ENCODE measurements at places on chromosomes 3 and 15. TPM values are rescaled to one million over a fixed set of nuclear protein-coding genes. Genes with fewer than 3 reads are reported as not detected.
A peak's percentile ranks its signal among the peaks of the same experiment; 100 is the strongest.

DNA sequence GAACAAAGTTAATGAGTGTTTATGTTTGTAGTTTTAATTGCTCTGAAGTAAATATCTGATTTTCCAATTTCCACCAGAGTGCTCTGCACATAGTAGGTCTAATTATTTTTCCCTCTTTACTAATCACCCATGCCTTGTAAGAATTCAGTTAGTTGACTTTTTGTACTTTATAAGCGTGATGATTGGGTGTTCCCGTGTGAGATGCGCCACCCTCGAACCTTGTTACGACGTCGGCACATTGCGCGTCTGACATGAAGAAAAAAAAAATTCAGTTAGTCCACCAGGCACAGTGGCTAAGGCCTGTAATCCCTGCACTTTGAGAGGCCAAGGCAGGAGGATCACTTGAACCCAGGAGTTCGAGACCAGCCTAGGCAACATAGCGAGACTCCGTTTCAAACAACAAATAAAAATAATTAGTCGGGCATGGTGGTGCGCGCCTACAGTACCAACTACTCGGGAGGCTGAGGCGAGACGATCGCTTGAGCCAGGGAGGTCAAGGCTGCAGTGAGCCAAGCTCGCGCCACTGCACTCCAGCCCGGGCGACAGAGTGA, 507 bp upstream of the VHL start:
- H3K27me3 ChIP-seq = no peaks in the 10 kb centered on the region
- peaks cover 1% of the 10 kb centered on the region for H3K36me3 ChIP-seq
- H3K4me3 ChIP-seq = no peak overlapping the region
- peak; percentile 8 for DNase-seq
- H3K27ac ChIP-seq = no peak overlapping the region

- no peak for DNase-seq
- H3K4me3 ChIP-seq = no peak overlapping the region
- peaks cover 2% of the 10 kb centered on the region for H3K36me3 ChIP-seq
- H3K27me3 ChIP-seq = no peaks in the 10 kb centered on the region
- peaks cover 5% of the 10 kb centered on the region for H3K4me1 ChIP-seq
- H3K27ac ChIP-seq = no peak overlapping the region
Measured at GRCh38 chr15:39888243-39888642, 31.8 kb downstream of the GPR176 start.

- no peak overlapping the region for H3K4me3 ChIP-seq
- no peak overlapping the region for H3K27ac ChIP-seq
- no peaks in the 10 kb centered on the region for H3K27me3 ChIP-seq
- H3K36me3 ChIP-seq = no peaks in the 10 kb centered on the region
- H3K4me1 ChIP-seq = peaks cover 4% of the 10 kb centered on the region
Measured at GRCh38 chr3:98874602-98875249, 26.8 kb downstream of the DCBLD2 start.

DNA sequence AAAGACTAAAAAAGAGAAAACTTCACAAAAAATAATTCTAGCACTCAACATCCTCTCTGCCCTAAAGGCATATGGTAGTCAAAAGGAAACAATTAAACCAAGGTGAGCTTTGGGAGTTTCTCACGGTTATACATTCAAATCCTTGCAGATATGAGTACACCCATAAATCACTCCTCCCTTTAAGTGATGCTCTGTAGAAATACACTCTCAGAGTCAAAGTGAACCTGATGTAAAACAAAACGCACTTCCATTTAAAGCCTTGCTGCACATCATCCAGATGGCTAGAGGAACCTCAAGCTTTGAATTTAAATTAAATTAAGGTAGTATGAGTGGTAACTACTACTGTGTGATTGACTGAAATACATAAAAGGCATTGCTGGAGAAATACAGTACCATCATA, 36.0 kb upstream of the AADAC start:
- DNase-seq = no peak
- no peaks in the 10 kb centered on the region for H3K4me1 ChIP-seq
- H3K27ac ChIP-seq = no peak overlapping the region
- no peaks in the 10 kb centered on the region for H3K36me3 ChIP-seq
- H3K4me3 ChIP-seq = no peak overlapping the region
- no peaks in the 10 kb centered on the region for H3K27me3 ChIP-seq

DNA sequence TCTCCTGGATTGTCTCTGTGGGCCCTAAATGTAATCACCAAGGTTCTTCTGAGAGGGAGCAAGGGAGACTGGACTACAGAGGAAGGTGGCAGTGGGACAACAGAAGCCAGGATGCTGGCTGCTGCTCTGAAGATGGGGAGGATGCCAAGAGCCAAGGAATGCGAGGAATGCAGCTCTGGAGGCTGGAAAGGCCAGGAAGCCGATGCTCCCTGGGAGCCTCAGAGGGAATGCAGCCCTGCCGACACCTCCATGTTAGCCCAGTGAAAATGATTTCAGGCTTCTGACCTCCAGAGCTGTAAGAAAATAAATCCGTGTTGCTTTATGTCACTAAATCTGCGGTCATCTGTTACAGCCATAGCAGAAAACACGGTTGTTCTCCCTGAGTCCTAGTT, 44.1 kb downstream of the UMPS start:
- H3K36me3 ChIP-seq = no peaks in the 10 kb centered on the region
- H3K27me3 ChIP-seq = no peaks in the 10 kb centered on the region
- H3K27ac ChIP-seq = peak overlapping the region; percentile 16

DNA sequence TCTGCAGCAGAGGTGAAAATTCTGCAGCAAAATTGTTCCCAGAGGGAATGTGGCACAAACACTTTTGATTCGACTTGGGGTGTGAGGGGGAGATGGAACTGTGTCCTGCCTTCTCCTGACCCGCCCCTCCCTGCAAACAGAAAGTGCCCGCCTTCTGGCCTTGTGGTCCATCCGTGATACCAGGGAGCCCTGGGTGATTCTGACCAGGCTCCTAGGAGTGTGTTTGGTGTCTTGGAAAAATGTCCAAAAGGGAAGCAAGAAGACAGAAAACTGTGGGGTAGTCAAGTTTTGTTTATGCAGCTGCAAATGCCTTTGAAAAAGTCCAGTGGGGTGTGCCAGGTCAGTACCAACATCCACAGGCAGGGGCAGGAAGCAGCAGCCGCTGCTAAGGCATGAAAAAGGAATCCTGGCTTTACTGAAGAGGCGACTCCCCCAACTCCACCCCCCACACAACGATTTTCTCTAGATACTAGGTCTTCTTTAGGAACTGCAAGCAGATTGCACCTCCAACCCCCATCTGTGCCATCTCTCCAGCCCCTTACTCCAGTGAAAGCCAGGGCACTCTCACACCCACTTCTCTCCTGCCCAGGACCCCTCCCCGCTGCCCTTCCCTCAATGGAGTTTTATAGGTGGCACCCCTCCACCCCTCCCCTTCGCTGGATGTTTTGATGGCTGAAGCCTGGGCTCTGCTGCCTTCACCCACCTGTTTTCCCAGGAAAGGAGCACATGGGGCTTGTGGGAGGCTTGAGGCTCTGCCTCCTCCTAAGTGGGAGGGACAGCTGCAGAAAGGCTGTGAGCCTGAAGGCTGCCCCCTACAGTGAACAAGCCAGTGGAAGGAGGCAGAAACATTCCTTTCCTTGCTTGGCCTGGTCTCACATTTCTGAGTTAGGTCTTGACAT, 82.4 kb upstream of the HERC1 start:
- H3K4me1 ChIP-seq = peaks cover 4% of the 10 kb centered on the region
- H3K4me3 ChIP-seq = no peak overlapping the region
- H3K27me3 ChIP-seq = peaks cover 2% of the 10 kb centered on the region
- no peak overlapping the region for H3K27ac ChIP-seq
- peak; percentile 54 for DNase-seq
- H3K36me3 ChIP-seq = no peaks in the 10 kb centered on the region

DNA sequence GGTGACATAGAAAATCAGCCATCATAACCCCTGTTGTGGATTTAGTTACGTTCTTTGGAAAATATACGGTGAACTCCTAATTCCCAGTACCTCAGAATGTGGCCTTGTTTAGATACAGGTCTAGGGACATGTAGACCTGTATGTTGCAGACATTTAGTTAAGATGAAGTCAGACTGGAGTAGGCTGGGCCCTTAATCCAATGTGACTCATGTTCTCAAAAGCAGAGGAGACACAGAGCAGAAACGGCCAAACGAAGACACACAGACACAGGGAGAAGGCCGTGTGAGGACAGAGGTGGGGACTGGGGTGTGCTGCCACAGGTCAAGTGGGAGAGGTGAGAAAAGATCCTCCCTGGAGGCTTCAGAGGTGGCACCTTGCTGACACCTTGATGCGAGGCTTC, 119.0 kb upstream of the PROK2 start:
- H3K27me3 ChIP-seq = peaks cover 3% of the 10 kb centered on the region
- no peaks in the 10 kb centered on the region for H3K4me1 ChIP-seq
- no peaks in the 10 kb centered on the region for H3K36me3 ChIP-seq
- H3K4me3 ChIP-seq = no peak overlapping the region

GRCh38 chr3:17023006-17023664, 138.4 kb downstream of the PLCL2 start:
- DNase-seq = peak; percentile 26
- H3K27me3 ChIP-seq = no peaks in the 10 kb centered on the region
- H3K36me3 ChIP-seq = no peaks in the 10 kb centered on the region
- no peaks in the 10 kb centered on the region for H3K4me1 ChIP-seq

Gene MAP1A
- 70.4 TPM for total RNA-seq

Gene MFGE8
- 160 TPM for total RNA-seq

DNA sequence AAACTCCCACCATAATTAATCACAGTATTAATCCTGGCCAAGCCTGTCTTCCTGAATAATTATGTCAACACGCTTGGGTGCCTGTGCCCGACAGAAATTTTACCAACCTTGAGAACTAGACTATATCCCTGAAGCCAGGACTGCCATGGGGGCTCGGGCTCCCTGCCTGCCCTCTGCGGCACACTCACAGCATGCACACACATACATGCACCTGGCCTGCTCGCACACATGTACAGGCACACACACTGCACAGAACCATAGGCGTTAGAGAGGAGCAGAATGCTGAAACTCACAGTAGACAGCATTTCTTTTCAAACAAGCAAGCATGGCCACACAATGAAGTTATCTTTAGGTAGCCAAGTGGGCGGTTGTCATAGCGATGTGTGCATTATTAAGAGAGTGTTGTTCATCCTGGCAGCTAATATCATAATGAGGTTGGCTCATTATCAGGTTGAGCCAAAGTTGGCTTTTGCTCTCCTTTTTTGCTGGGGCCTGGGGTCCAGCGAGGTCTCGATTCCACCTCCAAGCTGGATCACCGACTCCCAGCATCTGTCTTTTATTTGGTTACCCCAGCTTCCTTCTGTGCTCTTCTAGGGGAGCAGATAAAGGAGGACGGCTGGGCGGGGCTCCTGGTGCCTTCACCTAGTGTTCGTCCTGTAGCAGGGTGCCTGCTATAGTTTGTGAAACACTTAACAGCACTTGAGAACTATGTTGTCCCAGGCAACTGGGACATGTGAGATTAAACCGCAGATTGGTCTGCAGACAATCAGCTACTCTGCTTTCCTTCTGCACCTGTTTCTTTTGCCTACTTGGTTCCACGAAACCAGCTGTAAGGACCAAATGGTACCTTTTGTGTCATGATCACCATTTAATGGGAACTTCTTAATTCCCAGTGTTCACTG, 91.4 kb downstream of the ZNF621 start:
- no peak for DNase-seq
- no peak overlapping the region for H3K27ac ChIP-seq
- H3K36me3 ChIP-seq = no peaks in the 10 kb centered on the region
- H3K4me3 ChIP-seq = no peak overlapping the region
- H3K27me3 ChIP-seq = no peaks in the 10 kb centered on the region

- no peaks in the 10 kb centered on the region for H3K4me1 ChIP-seq
- H3K36me3 ChIP-seq = no peaks in the 10 kb centered on the region
- H3K27me3 ChIP-seq = no peaks in the 10 kb centered on the region
- no peak for DNase-seq
- H3K4me3 ChIP-seq = no peak overlapping the region
Measured at GRCh38 chr3:133910422-133910821, 14.7 kb upstream of the RAB6B start.

- DNase-seq = no peak
- no peaks in the 10 kb centered on the region for H3K27me3 ChIP-seq
- no peak overlapping the region for H3K27ac ChIP-seq
- no peak overlapping the region for H3K4me3 ChIP-seq
- no peaks in the 10 kb centered on the region for H3K4me1 ChIP-seq
Measured at GRCh38 chr15:81880314-81880713, 165.5 kb downstream of the MEX3B start.

DNA sequence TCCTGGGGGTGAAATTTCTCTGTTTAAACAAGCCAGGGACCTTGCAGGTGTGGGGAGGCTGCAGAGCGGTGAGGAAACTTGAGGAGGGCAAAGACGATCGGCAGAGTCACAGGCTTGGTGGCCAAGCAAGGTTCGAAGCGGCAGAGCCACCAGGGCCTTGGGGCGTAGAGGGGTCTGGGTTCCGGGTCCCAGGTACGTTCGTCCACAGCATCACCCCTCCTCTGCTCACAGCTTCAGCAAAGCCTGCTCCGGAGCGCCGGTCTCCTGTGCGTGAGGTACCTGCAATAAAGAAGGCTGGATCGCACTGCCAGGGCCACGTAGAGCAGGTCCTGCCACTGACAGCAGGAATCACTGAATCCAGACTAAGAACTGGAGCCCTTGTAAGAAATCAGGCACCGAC, 66.8 kb upstream of the PCSK6 start:
- H3K27ac ChIP-seq = no peak overlapping the region
- no peak overlapping the region for H3K4me3 ChIP-seq
- no peak for DNase-seq
- H3K27me3 ChIP-seq = no peaks in the 10 kb centered on the region

DNA sequence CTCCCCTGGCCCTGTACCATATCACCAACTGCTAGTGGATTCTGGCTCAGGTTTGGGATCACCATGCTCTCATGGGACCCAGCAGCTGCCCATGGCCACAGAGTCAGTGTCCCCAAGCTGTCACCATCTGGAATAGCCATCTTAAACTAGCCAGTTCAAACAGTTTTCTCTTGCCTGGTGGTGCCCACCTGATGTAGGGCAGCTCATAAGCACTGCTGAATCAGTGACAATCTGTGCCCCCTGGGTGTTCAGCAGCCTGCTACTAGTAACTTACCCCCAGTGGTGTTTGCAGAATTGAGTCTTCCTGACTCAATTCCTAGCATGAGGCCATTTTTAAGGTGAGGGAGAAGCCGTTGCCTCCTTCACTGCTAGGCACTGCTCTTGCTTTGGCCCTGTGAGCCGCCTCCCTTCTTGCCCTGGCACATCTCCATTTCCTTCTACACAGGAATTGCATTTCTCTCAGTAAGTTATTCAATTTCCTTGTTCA, 7.9 kb downstream of the RPSA start:
- H3K4me1 ChIP-seq = peaks cover 3% of the 10 kb centered on the region
- H3K4me3 ChIP-seq = no peak overlapping the region
- H3K36me3 ChIP-seq = peaks cover 17% of the 10 kb centered on the region
- no peaks in the 10 kb centered on the region for H3K27me3 ChIP-seq
- no peak overlapping the region for H3K27ac ChIP-seq

DNA sequence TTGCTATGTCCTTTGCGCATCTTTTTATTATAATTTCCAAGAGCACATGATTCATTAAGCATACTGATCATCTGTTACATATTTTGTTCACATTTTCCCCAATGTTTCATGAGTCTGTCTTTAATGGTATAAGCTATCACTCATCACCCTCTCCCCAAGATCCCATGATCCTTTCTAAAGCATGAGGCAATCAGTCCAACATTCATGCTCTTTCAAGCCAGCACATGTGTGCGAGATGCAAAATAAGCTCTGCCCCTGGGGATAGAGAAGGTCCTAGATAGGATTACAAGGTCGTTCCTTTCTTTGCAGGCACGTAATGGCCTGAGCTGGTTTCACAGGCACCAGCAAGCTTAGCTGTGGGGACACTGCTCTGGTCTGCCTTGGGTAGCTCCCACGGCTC, 32.2 kb upstream of the B3GNT5 start:
- H3K27me3 ChIP-seq = no peaks in the 10 kb centered on the region
- no peaks in the 10 kb centered on the region for H3K4me1 ChIP-seq
- no peaks in the 10 kb centered on the region for H3K36me3 ChIP-seq
- no peak for DNase-seq
